Vagina (tissue), 2 donors: ENCODE measurements at places on chromosomes 6 and 20.

DNA sequence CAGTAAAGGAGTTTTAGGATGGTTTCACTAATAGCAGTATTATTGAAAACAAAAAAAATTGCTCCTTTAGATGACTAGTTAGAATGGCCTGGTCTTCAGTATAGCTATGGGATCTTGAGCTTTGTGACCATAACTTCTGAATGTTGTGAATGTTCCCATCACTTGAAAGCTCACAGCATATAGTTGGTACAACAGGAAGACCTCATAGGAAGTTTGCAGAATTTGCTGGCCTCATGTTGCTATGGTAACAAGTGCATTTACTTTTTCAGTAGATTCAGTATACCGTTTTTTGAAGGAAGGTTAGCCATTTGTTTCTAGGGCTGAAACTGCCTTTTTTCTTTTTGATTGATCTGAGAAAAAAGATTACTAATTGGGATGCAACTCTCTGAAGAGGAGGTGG lies 8.3 kb downstream of the PHF3 start:
- no peak for DNase-seq

DNA sequence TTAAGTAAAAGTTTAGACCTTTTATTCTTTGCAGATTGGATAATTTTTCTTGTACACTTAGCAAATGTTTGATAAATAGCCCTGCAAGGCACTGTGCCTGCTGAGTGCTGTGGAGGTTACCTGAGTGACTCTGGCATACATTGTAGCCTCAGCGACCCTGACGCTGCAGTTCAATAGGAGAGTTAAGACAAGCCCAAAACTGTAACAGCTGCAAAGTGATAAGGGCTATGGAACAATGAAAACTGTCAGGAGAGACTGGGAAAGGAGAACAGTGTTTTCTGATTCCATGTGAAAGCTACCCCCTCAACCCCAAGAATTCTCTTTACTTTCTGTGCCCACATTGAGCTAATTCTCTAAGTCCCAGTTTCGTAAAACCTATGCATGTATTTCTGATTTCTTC lies 22.2 kb downstream of the HIVEP1 start:
- DNase-seq: no peak

- DNase-seq: no peak
Observed at GRCh38 chr6:30769088-30769852, 24.9 kb upstream of the IER3 start.

GRCh38 chr6:36829919-36830544 lies 9.2 kb downstream of the CPNE5 start:
- DNase-seq: no peak

DNA sequence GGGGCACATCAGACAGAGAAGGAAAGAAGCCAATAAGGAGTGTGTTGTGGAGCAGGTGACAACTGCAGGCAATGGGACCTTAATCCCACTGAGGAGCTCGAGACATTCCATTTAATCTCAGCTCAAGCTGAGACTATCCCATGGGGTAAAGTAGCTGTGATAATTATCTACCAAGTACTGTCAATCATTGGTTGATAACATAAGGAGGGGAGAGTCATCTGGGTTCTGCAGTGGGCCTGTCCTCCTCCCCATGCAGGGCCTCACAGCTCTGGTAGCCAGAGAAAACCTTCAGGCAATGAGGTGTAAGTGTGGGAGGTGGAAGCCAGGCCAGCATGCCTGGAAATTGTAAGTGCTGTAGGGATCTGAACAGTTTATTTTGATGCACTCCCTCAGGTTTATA lies 375.0 kb upstream of the ARID1B start:
- no peak for DNase-seq

DNA sequence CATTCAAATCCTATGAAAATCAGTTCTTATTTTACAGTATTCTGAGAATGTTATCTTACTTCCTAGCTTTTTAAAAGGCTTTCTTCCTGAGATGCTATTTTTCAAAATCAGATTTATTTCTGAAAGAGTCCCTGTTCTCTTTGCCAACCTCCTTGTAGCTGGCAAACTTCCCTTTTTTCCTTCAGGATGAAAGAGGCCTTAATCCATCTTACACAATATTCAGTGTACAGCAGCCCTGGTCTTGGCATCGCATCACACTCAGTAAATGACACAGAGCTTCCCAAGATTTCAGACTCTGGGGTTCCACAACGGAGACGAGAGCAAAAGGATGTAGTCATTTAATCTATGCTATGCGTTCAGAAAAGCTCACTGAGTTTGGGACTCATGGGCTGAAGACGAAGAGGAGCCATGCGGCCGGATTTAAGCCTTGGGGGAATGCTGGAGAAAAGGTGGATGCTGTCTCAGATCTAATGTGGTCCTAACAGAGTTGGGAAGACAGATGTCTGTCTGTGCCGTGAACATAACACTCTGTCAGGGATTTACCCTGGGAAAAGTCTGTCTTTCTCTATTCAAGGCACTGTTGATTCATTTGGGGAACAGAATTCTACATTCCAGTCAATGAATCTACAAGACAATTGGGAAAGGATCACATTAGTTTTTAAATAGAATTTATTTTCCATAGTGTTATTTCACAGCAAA lies 616.4 kb upstream of the AGPAT4 start:
- no peak for DNase-seq

DNA sequence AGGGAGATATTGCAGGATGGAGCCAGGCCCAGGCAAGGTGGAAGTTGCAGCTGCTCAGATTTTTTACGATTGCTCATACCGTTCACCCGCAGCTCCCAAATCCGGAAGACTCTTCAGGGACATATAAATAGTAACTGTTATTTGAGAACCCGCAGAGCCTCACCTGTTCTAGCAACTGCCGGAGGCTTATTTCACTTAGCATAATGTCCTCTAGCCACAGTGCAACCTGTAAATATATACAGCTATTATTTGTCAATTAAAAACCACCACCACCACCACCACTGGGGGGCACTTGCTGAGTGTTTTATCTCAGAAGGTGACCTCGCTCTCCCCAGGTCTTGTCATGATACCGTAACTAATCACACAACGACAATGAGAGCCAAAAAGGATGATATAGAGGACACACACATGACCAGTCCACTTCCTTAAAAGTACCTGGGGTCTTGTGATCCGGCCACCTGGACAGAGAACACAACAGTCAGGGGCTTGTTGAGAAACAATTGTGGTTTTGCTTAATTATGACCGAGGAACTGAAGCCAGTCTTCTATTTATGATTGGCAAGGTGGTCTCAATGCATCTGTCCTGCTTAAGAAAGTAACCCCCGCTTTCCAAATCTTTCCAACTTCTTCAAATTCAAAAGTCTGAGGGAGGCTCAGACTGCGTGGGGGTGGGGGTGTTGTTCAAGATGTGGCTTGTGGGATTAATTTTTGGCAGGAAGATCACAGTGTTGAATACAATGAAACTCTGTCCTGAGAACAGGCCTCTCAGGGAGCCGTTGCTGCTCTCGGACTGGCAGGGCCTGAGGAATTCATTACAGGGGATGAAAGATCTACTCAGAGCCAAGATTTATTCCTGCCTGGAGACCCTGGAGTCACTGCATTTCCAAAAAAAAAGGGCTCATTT lies 107.7 kb upstream of the PRND start:
- no peak for DNase-seq

- no peak for DNase-seq
Observed at GRCh38 chr6:24743944-24744335, 25.0 kb upstream of the C6orf62 start.

DNA sequence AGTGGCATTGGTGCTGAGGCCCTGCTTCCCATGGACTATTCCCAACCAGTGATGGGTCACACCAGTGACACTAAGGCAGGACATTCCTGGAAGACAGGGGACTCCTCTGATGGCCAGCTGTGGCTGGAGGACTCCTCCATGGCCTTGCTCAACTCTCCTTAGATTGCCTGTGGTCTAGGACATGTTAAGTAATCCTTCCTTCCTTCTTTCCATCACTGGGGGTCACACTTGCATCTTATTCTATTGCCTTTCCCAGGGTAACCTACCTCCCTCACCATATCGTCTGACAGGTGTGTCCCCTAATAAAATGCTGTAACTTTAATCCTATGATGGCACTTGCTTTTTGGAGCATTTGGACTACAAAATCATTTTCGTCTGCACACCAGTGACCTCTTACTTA lies 24.5 kb upstream of the HLA-A start:
- DNase-seq: no peak

DNA sequence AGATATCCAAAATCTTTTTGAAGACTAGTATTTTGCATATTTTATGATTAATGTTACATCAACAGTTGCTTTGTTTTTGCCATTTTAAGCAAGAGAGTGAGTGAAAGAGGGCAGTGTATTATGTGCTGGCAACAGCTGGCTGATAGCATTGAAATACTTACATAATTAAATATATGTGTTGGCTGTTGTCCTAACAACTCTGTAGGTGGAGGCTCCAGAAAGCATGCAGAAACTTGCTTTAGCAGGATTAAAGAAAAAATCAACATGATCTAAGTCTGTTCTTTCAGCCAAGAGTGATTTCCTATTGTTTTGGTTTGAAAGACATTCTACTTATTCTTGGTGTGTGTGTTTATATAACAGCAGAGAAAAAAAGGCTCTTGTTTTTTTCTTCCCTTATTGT lies 127.5 kb downstream of the CDKAL1 start:
- DNase-seq: no peak
